ENCODE measurements at places on chromosomes 5 and 9. TPM values are rescaled to one million over a fixed set of nuclear protein-coding genes. Genes with fewer than 3 reads are reported as not detected.

Gene PCSK5
- 1.5 TPM for total RNA-seq

DNA sequence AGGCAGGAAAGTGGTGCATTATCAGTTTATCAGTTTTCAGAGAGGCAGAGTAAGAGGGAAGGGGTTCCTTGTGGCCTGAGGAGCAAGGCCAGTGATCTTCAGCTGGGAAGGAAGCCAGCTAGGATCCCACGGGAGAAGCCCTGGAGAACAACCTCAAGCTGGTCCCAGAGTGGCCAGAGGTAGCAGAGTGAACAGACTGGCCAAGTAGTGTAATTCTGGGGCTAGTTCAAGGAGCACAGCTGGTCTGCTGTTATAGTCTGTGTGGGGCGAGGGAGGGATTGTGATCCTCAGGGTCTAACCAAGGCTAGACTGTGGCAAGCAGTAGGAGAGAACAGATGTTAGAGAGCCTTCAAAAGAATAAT is 164.6 kb downstream of the CARTPT start:
- H3K27me3 ChIP-seq, result no peaks in the 10 kb centered on the region
- no peak overlapping the region for H3K27ac ChIP-seq
- no peaks in the 10 kb centered on the region for H3K4me1 ChIP-seq
- no peaks in the 10 kb centered on the region for H3K36me3 ChIP-seq

Gene MLLT3
- total RNA-seq, result 4.6 TPM

Gene ECM2
- total RNA-seq, result 9.7 TPM

- H3K4me3 ChIP-seq, result no peak overlapping the region
- H3K27ac ChIP-seq, result no peak overlapping the region
- no peaks in the 10 kb centered on the region for H3K36me3 ChIP-seq
- H3K4me1 ChIP-seq, result no peaks in the 10 kb centered on the region
These were observed 24.0 kb upstream of the SLC9A3 start for GRCh38 chr5:548256-548655.
